ENCODE measurements at places on chromosomes 7 and 10.
A peak's percentile ranks its signal among the peaks of the same experiment; 100 is the strongest.

GRCh38 chr10:17222329-17222728 is 5.7 kb upstream of the VIM start:
- no peak for DNase-seq

DNA sequence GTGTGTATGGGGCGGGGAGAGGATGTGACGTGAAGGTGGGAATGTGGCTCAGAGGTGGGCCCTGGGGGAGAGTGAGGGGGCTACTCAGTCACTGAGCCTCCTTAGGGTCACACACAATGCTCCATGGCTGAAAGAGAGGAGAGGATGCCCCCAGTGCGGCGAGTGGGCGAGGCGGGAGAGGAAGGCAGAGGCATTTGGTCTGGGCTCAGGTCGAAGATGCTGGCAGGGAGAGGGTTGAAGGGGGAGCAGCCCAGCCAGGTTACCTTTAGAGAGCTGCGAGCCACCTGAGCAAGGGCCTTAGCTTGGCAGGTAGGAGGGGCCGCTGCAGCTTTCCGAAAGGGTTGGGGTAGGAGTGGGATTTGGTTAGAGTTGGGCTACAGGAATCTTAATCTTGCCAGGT is 4.7 kb upstream of the LOXL4 start:
- no peak for DNase-seq

GRCh38 chr10:17578603-17579002 is 38.6 kb downstream of the HACD1 start:
- no peak for DNase-seq

DNA sequence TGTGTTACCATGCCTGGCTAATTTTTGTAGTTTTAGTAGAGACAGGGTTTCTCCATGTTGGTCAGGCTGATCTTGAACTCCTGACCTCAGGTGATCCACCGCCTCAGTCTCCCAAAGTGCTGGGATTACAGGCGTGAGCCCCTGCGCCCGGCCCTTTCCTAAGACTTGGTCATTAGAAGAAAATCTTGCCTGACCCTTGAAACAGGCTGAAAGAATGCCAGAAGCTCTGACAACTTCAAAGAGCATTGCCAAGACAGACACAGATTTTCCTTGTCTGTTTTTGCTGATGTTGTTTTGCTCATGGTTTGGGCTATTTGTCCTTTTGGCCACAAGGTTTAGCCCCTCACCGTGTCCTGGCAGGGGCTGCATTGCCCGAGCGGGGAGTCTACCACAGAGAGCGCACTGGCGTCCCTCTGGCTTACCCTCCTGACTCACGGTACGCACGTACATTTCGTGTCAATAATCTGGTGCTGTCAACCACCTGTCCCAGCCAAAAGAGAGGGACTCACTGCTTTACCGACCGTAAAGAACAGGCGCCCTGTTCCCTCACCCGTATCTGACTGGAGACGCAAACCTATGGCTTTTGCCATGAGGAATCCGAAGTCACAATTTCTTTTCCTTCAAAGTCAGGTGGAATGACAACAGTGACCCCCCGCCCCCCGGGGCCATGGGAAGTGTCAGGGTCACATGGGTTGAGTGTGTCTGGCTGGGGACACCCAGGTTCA is 10.1 kb upstream of the INPP5A start:
- DNase-seq = no peak

- DNase-seq = no peak
Measured at GRCh38 chr7:30086529-30086928, 48.3 kb upstream of the MTURN start.

DNA sequence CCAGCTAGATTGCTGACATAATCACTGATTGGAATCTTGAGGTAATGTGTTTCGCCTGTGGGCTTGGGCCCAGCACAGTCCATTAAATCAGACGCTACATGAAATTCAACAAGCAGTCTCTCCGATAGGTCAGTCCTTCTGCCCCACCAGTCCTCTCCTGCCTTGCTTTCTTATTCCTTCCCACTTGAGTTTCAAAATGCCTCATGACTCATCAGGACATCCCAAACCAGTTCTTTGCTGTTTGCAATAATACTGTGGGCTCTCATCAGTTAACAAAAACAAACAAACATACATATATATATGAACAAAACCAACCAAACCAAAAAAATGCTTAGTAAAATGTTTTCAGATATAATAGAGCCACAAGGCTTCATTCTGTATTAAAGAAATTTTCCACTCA is 599.0 kb downstream of the SORCS1 start:
- DNase-seq = no peak

GRCh38 chr7:121876656-121877500 is 3.9 kb downstream of the PTPRZ1 start:
- no peak for DNase-seq

DNA sequence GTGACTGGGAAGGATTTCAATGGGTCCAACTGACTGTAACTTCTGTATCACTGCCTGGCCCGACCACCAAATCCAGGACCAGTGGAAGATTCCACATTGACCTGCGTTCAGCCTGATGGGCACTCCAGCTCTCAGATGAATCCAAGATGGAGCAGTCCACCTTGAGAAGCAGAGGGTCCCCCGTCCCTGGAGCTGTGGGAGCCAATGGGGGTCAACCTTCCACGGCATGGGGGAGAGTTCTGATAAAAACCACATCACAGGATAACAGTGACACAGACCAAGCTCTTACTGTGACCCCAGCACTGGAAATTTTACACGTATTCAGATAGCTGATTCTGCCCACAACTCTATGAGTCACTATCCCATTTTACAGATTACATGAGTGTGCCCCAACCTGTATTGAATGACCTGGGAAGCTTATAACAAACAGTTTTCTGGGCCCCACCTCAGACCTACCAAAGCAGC is 11.2 kb downstream of the ZCCHC24 start:
- DNase-seq = peak; percentile 38

GRCh38 chr10:42637648-42638054 is 719 bp downstream of the ZNF33B start:
- DNase-seq = no peak

GRCh38 chr10:13110908-13111307 is 10.9 kb downstream of the OPTN start:
- DNase-seq = no peak

DNA sequence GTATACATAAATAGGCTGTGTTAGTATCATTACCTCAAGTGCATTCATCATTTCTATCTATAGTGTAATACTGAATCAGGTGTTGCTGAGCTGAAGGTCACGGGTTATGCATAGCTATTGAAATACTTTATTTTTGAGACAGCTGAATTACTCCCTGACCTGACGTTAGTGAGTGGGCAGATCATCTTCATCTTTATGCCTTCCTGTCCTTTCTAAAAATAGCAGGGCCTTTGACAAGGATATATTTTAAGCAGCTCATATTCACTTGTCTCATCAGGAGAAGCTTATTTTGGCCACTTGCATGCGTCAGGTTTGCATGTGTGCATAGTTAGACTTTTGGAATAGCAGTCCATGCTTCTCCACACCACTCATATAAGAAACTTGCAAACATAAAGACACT is 63.6 kb upstream of the DKK1 start:
- no peak for DNase-seq

DNA sequence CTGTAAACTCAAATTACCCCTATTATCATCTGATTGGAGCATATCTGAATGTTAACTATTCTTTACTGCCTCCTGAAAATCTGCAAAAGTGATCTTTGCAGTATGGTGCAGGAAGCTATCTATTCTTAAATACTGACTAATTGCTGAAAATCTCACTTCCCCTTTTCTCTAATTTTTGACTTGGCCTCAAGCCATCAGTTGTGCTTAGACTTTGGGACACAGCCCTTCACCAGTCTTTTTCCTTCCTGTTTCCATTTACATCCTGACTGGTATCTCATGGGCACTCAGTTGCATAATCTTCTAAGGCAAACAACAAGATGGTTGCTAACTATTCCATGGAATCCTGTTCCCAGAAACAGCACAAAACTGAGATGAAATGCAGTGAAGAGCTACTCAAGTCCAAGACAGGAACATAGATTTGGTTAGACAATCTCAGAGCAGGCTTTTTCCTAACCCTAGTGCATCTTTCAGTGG is 228.5 kb downstream of the SORCS1 start:
- no peak for DNase-seq

DNA sequence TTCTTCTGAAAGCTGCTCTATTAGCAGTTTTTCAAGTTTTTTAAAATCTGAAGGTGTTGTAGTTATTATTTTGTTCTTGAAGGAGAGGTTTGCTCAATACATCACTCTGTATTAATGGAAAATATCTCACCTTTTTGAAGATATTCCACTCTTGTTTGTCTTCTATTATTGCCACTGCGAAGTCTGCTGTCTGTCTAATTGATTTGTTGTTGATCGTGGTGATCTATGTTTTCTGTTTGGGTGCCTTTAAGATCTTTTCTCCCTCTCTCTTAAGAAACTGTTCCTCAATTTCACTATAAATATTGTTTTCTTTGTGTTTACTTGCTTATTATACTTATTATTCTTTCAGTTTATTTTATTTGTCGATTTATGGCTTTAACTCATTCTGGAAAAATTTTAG is 64.9 kb upstream of the FZD8 start:
- DNase-seq = no peak

- DNase-seq = peak; percentile 81
Measured at GRCh38 chr7:45921699-45922519, 837 bp upstream of the IGFBP3 start.

DNA sequence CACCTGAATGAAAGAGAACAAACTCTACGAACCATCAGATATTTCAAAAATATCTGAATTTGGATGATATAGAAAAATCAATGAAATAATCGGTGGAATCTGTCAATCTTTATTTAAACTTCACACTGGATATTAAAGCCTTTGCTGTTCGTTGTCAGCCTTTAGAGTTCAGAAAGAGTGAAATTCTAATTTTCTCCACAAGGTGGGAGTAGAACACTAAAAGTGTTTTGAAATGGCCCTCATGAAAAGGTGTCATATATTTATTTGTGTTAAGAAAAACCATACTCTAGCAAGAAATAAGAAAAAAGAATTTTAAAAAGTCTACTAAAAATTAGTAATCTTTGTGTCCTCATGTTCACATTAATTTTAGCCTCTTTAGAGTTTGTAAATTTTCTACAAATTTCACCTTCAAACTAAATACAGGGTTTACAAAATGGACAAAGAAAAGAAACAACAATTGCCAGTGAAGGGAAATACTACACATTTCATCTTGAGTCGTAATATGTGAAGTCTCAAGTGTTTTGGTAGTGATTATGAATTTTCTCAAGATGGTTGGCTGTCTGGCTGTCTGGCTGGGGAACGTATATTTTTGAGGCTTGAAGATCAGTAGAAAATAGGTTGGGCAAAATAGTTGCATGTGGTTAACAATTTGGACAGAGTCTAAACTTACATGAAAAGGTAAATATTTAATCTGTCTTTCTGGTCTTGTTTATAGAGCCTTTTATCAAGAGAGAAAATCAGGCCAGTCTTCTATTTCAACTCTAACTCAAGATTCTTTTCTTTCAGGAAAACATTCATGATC is 43.7 kb downstream of the DNAJB9 start:
- DNase-seq = peak; percentile 5

DNA sequence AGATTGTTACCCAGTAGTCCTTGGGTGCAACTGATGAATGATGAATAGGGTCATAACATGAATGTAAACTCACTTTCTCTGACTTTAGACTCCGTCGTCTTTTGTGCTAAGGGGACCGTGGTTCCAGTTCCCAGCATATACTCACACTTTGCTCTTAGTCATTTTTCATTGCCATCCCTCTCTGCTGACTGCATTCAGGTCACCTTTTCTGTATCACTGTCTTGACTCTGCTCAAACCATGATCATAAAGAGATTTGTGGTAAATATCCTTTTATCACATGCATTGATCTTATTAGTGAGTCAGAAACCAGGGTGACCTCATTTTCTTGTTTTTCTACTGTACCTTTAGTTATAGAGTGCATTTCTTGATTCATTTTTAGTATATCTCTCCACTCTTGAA is 141.1 kb upstream of the AGR3 start:
- no peak for DNase-seq

DNA sequence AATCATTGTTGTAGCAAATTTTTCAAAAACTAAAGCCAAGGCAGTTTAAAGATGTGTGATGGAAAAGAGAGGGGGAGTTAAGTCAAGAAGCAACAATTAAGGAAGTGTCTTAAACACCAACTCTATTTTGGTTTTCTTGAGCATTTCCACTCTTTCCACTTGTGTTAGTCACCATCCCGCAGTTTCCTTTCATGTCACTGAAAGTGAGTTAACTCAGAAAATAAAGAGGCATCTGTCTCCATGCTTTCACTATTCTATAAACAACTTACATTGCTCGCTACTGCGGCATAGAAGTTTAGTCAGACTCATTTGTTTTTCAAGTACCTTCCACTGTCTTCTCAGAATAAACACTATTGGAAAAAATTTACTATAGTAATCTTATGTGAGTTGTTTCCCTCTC is 284.9 kb upstream of the SEMA3D start:
- DNase-seq = peak; percentile 43

- DNase-seq = peak; percentile 16
Measured at GRCh38 chr7:102404005-102404861, 8.1 kb downstream of the PRKRIP1 start.

- DNase-seq = no peak
Measured at GRCh38 chr10:10598297-10598696, 419.4 kb upstream of the CELF2 start.

GRCh38 chr10:28592953-28593352 is 60.0 kb downstream of the WAC start:
- peak; percentile 55 for DNase-seq

- DNase-seq = no peak
Measured at GRCh38 chr7:27134392-27134791, 3.8 kb upstream of the HOXA4 start.

GRCh38 chr7:142637240-142637639 is 112.0 kb upstream of the PRSS1 start:
- DNase-seq = no peak

All from brain microvascular endothelial cell (primary cell).